ENCODE measurements at places on chromosomes 2 and 18. TPM values are rescaled to one million over a fixed set of nuclear protein-coding genes. Genes with fewer than 3 reads are reported as not detected.

ZNF804A gene
- total RNA-seq = 4.7 TPM

ARHGAP25 gene
- total RNA-seq = 0.47 TPM

MC5R gene
- total RNA-seq = not detected

C2orf66 gene
- under 0.01 TPM for total RNA-seq

NEU2 gene
- total RNA-seq = not detected

ADGRF3 gene
- not detected for total RNA-seq

NMUR1 gene
- total RNA-seq = 0.09 TPM
